IMR-90 (cell line): ENCODE measurements at places on chromosomes 5 and 9. TPM values are rescaled to one million over a fixed set of nuclear protein-coding genes. Genes with fewer than 3 reads are reported as not detected.

Gene SLC31A2
- polyA plus RNA-seq, result 5.1 and 6.3 TPM in 2 replicates

Gene PCDHGB3
- 3.3 and 3.4 TPM in 2 replicates for polyA plus RNA-seq

Gene INSL4
- 0.03 TPM in 1 of 2 replicates, not detected in the other for polyA plus RNA-seq

Gene IL5
- polyA plus RNA-seq, result not detected in 2 replicates

Gene PARP8
- 6.5 and 6.9 TPM in 2 replicates for polyA plus RNA-seq

Gene GABRG2
- polyA plus RNA-seq, result not detected in 2 replicates

Gene NUTM2G
- not detected in 2 replicates for polyA plus RNA-seq

Gene PTGER4
- polyA plus RNA-seq, result 10.1 and 15.4 TPM in 2 replicates

Gene ROPN1L
- 0.34 and 0.50 TPM in 2 replicates for polyA plus RNA-seq

Gene PCDHGA10
- polyA plus RNA-seq, result 3.4 TPM in 2 replicates

Gene SPINK1
- not detected in 2 replicates for polyA plus RNA-seq

Gene CLTB
- 99.9 and 133 TPM in 2 replicates for polyA plus RNA-seq

Gene ARHGEF28
- 3.6 TPM in 2 replicates for polyA plus RNA-seq

Gene SPATA31C1
- polyA plus RNA-seq, result not detected in 2 replicates

Gene SH2D3C
- 0.22 and 0.24 TPM in 2 replicates for polyA plus RNA-seq

Gene GPRIN1
- polyA plus RNA-seq, result 4.7 and 5.1 TPM in 2 replicates

Gene PPP2R2B
- not detected in 2 replicates for polyA plus RNA-seq

Gene F2R
- 135 and 147 TPM in 2 replicates for polyA plus RNA-seq

Gene SNCAIP
- 14.2 and 15.3 TPM in 2 replicates for polyA plus RNA-seq

Gene FEM1C
- polyA plus RNA-seq, result 5.3 and 6.3 TPM in 2 replicates

Gene RECK
- 38.5 and 44.0 TPM in 2 replicates for polyA plus RNA-seq

Gene DMRT3
- not detected in 2 replicates for polyA plus RNA-seq

Gene SLC2A8
- 12.0 and 13.2 TPM in 2 replicates for polyA plus RNA-seq

Gene HTR1A
- not detected in 2 replicates for polyA plus RNA-seq

Gene PCDHGC3
- 58.9 and 72.1 TPM in 2 replicates for polyA plus RNA-seq

Gene ANKRD31
- polyA plus RNA-seq, result 0.02 TPM in 1 of 2 replicates, not detected in the other

Gene PCDHA1
- polyA plus RNA-seq, result 0.05 and 0.07 TPM in 2 replicates

Gene GPR151
- not detected in 2 replicates for polyA plus RNA-seq
